ENCODE measurements at places on chromosomes 7 and 10.

DNA sequence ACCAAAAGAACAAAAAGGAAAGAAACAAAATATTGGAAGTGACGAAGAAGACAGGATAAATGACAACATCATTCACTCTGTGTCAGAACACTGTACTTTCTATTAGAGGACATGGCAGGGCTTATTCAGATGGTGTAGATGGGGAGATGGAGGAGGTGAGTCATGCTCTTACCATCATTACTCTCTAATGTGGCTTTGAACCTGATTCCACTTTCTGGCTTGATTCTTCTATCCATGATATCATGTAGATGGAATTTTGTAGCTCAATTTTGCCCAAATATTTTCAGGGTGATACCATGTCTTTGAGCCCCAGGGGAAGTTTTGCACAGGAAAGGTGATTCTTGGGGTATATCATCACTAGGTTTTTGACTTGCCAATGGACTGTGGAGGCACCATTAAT, 91.7 kb downstream of the CFAP58 start:
- DNase-seq: no peak

DNA sequence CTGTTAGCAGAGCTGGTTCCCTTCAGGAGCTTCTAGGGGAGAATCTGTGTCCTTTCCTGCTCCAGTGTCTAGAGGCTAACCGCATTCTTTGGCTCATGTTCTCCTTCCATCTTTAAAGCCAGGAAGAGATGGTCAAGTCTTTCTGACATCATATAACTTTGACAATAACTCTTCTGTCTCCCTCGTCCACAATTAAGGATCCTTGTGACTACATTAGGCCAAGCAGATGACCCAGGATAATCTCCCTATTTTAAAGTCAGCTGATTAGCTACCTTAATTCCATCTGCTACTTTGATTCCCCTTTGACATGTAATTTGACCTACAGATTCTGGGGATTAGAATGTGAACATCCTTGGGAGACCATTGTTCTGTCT, 28.1 kb upstream of the SLC26A4 start:
- no peak for DNase-seq

- no peak for DNase-seq
Measured at GRCh38 chr10:33137356-33138005, 179.5 kb upstream of the ITGB1 start.

GRCh38 chr10:114118514-114118913, 55.5 kb downstream of the CCDC186 start:
- no peak for DNase-seq

GRCh38 chr10:35598379-35598778, 6.8 kb upstream of the GJD4 start:
- no peak for DNase-seq

GRCh38 chr7:14069961-14070360, 80.5 kb upstream of the ETV1 start:
- DNase-seq: no peak

DNA sequence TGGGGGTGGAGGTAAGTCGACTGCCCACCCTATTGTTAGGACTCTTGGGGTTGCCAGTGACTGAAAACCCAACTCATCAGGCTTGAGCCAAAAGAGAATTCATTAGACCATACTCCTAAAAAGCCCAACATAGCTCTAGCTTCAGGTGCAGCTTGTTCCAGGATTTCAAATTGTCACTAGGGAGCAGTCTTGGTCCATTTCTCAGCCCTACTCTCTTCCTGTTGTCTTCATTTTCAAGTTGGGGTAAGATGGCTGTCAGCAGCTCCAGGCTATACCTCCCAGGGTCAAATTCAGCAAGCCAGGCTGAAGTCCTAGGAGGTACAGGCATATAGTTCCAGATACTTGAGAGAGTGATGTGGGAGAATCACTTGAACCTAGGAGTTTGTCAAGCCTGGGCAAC, 14.9 kb upstream of the COL13A1 start:
- DNase-seq: no peak
